CD4-positive, alpha-beta T cell treated with Interleukin-2 at 100 ng/mL for 4 hours (primary cell): ENCODE measurements at places on chromosomes 1 and 21.
A peak's percentile ranks its signal among the peaks of the same experiment; 100 is the strongest.

GRCh38 chr1:85544689-85545215 is 35.8 kb upstream of the CCN1 start:
- DNase-seq = no peak

DNA sequence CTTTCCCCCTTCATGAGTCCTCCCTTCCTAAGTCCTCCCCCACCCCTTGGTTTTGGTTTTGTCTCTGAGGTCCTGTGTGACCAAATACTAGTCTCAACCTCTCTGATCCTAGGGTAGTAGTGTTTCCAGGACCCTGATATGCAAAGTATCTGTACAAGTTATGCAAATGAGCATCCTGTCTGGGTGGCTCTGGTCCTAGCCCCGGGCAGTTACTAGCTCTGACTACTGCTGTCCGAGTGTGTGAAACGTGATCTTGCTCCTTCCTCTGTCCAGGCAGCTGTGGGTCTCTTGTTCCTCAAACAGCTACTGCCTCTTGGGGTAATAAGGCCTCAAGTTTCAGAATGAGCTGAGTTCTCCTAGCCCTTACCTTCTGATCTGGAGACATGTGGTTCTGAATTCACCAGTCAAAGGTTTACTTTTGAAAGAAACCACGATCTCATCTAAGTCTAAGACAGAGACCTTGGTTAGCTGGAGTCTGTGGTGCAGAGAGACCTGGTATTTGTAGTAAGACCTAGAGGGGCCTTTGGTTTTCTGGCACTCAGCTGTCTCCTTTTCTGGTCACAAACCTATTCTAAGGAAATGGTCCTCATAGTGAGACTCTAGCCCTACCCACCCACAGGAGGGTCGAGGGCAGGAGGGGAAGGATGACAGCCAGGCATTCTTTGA is 31.0 kb upstream of the IL19 start:
- peak; percentile 16 for DNase-seq

DNA sequence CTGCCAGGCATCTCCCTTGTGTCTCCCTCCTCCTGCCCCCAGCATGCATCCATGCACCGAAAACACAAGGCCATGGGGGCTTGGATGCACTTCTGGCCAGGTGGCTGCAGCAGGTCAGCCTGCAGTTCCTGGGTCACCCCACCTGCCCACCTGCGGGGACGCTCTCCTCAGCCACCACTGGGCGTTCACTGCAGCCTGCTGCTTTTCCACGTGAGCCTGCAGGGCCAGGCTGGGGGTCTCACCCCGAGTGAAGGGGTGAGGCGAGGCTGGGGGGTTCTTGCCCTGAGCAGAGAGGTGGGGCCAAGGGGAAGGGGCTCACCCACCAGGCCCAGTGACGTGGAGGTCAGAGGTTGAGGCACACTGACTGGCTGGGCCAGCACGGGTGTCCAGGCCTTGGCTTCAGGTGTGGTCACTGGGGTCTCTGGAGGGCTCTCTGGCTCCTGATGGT is 64.6 kb downstream of the WNT9A start:
- DNase-seq = no peak

DNA sequence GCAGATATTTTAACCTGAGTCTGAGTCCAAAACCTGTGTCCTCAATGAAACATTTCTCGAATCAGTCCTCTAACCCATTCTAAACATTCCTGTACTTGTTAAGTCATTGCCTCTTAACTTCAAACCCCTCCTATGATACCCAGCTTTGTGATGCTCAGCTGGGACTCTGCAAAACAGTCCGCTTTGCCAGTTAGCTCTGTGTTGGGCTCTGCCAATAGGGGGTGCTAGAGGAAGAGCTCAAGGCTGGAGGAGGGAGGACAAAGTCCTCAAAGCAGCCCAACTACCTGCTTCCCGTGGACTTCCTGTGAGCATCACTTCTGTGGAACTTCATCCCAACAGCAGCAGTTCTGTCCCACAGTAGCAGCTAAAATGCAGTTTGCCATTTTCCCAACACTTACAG is 38.1 kb upstream of the SYT14 start:
- no peak for DNase-seq

- no peak for DNase-seq
Measured at GRCh38 chr1:65195495-65196417, 47.8 kb downstream of the AK4 start.

DNA sequence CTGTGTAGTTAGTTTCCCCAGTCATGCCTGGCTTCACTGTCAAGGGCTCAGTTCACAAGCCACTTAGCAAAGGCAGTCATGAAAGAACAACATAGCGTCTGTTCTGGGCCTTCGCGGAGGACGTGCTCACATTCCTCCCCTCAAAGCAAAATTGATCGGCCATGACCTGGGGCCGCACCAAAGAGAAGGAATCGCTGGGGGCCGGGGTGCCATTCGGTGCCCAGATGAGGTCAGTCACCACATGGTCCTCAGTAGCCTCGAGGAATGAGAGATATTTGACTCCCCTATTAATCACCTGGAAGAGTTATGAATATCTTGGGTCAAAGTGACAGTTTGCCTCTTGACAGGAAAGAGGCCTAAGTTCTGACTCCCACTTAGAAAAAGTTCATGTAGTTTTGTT is 251.1 kb upstream of the JUN start:
- DNase-seq = no peak

DNA sequence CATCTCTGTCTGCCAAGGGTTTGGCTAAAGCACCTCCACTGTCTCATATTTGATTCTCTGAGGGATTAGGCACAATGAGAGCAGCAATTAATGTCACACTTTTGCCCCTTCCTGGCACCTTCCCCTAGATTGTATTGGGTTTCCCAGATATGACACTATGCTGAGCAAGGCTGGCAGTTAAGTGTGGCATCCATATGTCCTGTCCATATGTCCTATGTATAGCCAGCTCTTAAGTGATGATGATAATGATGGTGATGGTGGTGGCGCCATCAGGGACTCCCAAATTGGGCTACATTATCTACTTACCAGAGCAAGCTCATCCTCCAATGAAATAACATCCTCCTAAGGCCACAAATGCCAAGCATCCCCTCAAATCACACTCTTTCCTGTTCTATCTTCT is 13.5 kb upstream of the LORICRIN start:
- DNase-seq = no peak

GRCh38 chr21:28953247-28953646 is 39.4 kb downstream of the LTN1 start:
- DNase-seq = no peak

DNA sequence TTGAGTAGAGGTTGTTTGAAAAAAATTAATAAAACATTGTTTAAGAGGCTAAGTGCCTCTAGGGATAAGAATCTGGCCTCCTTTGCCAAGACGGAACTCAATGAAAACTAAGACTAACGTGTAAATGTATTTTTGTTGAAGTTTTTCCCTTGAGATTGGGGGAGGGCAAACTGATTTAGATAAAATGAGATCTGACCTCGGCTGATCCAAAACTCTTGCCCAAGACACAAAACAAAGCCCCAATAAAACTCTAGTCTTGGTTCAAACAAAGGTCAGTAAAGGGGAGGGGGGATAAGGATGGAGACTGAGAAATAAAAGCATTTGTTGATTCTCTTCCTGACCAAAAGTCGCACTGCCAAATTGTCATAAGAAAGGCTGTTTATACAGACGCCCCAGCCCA is 134.8 kb upstream of the DPT start:
- DNase-seq = no peak

GRCh38 chr1:3111348-3112021 is 42.5 kb downstream of the PRDM16 start:
- no peak for DNase-seq

- no peak for DNase-seq
Measured at GRCh38 chr1:36925251-36925650, 109.1 kb downstream of the GRIK3 start.

GRCh38 chr1:86067626-86068025 is 88.9 kb downstream of the COL24A1 start:
- no peak for DNase-seq

- no peak for DNase-seq
Measured at GRCh38 chr1:36944883-36945282, 89.4 kb downstream of the GRIK3 start.

GRCh38 chr21:42705746-42706374 is 52.4 kb downstream of the PDE9A start:
- no peak for DNase-seq

GRCh38 chr1:7616076-7616832 is 154.8 kb upstream of the VAMP3 start:
- DNase-seq = peak; percentile 8

GRCh38 chr1:68107771-68108170 is 57.3 kb upstream of the DIRAS3 start:
- no peak for DNase-seq

DNA sequence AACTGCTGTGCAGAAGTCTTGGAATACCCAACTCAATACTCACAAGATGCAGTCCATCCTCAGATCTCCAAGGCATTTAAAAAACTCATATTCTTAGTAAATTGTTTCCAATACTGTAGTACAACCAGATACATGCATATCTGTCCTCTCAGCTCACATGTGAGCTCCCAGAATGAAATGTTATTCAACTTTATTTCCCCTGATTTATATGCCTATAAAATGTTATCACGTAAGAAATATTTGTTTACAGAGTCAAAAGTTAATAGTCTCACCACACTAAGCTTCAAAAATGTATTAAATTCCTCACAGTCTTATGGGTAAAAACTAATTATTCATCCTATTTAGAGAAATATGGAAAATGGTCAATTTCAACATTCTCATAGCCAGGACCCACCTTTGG is 56.6 kb downstream of the LTN1 start:
- no peak for DNase-seq

DNA sequence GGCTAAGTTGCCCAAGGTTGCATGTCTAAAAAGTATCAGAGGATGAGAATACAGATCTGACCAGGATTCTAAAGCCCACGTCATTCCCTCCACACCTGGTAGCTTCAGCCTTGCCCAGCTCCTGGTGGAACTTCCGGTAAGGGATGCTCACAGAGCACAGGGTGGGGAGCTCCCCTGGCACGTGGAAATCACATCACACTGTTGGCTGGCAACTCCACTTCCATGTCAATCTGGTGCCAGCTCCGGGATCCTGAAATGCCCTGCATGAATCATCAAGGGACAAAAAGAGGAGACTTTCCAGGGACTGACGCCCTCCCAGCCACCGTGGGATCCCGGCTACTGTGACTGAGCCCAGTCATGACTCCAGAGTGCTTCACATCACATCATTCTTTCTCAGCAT is 12.4 kb upstream of the BCAR3 start:
- DNase-seq = no peak

GRCh38 chr1:186559601-186560116 is 98.7 kb upstream of the PDC start:
- no peak for DNase-seq

DNA sequence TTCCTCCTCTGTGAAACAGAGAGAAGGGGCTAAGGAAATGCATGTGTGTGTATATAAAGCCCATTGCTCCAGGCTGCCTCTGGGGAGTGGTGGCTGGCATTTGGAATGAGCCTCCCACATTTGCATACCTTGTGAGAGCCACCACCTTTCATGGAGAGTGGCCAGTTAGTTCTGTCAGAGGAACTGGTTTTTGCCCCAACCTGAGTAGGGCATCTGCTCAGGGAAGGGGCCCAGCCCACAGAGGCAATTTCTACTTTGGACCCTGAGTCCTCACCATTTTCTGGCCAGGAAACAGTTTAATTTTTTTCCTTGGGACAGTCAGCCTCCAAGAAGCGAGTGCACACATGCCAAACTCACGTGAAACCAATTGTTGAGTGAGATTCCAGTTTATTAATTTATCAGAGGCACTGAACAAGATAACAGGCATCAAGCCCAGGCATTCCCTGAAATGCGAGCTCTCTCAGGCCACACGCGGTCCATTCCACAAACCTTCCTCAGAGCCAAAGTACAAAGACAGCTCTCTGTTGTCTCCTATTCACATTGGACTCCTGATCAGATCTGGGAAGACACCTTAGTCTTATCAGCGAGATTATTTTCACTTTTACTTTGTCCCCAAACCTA is 1.0 kb upstream of the SLC6A9 start:
- no peak for DNase-seq

GRCh38 chr1:16073490-16074119 is at the start of gene FAM131C:
TSS of gene FAM131C (minus strand) at chr1:16073651. CDS start at chr1:16073442, 209 bp downstream.
- peak; percentile 15 for DNase-seq

DNA sequence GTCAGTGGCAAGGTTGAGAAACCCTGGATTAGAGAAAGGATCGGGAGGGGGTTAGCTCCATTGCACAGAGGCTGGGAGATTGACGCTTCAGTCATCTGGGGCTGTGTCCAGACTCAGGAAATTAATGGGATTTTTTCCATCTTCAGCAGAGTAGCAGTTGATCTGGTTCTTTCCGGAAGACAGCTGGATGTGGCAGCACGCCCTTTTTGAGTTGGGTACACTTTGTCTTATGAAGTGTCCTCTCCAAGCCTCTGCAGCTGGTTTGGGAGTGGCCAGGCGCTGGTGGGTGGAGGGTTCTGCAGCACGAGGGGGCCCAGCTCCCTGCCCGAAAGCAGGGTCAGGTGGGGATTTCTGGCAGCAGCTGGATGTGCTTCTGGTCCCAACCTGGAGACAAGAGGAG is 95.1 kb downstream of the TAS1R2 start:
- DNase-seq = no peak

DNA sequence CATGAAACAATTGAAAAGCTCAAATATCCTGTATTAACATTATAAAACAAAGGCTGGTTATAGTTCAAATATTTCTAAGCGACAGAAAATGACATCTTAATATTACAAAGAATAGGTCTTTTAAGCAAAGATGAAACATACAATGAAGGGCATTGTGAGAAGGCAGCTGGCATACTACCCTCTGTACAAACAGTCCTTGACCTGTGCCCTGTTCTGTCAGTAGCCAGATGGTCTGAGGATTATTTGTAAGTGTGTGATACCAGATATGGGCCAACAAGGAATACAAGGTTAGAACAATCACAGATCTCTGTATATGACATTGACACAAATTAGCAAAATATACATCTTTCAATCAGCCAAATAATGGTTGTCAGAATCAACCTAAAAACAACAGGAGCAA is 1350.4 kb downstream of the AMY1C start:
- no peak for DNase-seq

GRCh38 chr1:113903501-113904292 is 902 bp downstream of the AP4B1 start:
- DNase-seq = peak; percentile 5

DNA sequence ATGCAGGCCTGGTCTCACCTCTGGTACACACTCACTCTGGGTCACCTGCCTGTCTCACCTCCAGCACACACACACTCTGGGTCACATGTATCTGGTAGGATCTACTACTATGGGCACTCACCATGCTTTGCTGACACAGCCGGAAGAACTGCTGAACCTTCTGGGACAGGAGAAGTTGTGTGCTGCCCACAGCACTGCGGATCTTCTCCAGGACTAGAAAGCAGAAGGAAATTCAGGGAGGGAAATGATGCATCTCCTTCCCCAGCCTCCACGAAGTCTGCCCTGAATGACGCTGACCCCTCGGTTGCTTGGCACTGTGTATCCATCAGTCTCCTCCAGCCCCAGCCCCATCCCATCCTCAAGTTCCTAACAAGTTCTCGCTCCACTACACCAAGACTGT is 7.9 kb upstream of the SMIM12 start:
- no peak for DNase-seq

GRCh38 chr1:217946511-217946910 is 315.4 kb downstream of the SPATA17 start:
- DNase-seq = no peak

- DNase-seq = no peak
Measured at GRCh38 chr1:43936431-43937151, 3.0 kb downstream of the ARTN start.

GRCh38 chr1:234243521-234244260 is 129.6 kb upstream of the COA6 start:
- no peak for DNase-seq
